ENCODE measurements at places on chromosomes 13 and 19.

GRCh38 chr19:46748325-46749109 is 2.3 kb upstream of the STRN4 start:
- DNase-seq = no peak

DNA sequence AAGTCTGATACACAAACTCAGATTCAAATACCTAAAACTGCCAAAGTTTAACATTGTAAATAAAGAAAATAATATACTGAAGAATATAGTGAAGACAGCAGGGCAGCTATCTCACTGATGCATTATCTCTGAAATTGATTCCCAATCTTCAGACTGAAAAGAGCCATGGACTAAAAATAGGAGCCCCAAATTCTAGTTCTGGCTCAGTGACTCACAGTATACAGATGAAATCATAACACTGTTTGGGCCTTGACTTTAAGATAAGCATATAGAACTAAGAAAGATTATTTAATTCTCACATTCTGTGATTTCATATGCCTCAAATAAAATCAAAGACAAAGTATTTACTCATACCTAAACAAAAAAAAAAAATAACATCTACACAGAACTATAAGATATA is 53.9 kb downstream of the RBM26 start:
- no peak for DNase-seq

DNA sequence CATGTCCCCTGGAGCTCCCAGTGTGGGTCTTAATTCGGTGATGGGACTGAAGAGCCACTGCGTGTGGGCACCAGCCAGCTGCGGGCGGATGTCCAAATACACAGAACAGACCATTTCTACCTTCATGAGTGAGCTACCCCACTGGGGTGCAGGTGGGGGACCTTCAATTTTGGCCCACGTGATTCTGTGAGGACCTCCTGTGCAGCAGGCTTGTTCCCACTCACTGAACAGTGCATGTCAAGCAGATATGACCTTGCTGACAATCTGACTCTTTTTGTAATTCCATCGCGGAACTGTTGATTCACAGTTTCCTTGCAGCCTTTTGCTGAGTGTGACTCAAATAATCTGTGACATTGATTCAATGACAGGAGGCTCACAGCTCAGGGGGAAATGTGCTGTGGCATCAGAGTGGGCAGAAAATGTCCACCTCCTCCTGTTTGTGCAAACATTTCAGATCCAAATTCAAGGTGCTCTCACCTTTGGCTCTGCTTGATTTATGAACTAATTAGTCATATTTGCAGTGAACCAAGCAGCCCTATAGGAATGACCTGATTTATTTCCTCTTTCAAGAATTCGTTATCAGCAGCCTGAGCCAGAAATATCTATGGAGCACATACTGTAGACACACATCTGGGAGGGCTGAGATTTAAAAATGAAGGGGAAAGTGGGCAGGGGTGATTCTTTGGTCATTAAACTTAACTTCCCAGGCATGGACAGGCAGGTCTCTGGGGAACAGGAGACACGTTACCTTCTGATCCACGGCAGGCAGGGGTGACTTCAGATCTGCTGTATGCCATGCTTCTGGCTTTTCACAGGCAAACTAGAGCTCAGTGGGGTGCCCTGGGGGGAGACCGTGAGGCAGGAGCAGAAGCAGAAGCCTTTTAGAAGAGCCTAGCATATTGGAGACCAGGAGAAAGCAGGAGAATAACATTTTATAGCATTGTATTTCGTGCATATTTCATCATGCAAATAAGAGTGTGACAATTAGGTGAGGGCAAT is 170.0 kb upstream of the KL start:
- DNase-seq = no peak

DNA sequence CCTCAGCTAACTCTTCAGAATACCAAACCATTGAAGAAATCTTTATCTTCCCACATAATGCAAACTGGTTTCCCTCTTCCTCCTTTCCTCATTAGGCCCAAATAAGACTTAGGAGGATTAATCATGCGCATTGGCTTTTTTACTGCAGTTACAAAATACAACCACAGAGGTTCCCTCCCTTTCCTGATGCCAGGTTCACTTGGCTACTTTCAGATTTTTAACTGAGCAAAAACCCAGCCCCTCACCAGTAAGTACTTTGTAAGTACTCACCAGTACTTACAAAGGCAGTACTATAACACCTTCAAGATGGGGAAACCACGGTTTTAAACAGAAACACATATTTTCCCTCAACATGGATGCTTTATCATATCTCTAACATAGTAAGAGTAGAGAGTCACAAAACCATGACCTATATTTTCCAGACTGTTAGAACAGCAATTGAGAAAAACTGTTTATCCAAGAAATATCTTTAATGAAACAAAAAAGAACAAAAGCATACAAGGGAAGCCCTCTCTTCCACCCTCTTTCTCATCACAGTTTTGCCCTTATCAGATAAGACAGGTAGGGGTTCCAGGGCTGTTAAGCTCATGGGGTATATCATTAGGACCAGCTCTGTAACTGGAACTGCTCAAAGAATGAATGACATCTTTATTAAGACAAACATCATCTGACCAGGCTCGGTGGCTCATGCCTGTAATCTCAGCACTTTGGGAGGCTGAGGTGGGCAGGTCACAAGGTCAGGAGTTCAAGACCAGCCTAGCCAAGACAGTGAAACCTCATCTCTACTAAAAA is 12.7 kb downstream of the FOXO1 start:
- DNase-seq = no peak

- DNase-seq = no peak
Observed at GRCh38 chr19:17757125-17757524, 5.8 kb downstream of the FCHO1 start.

DNA sequence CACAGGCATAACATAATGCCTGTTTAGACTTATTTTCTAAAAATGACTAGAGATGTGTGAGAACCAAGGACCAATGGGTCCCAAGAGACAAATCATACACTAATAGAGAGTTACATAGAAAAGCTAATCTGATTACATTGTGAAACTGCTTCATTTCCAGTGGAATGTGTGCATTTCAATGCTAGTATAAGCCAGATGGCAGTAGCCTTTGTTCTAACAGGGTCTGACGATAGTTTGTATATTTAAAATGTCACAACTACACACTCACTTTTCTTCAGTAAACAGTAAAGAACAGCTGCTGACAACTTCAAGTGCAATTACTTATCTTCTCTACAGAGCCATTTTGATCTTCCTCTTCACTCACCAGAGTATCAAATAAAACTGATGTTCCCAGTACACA is 4.3 kb upstream of the SLITRK5 start:
- no peak for DNase-seq

Data from cerebellar nuclear complex (tissue), 1 donor.